Activated naive CD4-positive, alpha-beta T cell (primary cell): ENCODE measurements at places on chromosomes 3 and 15.

- no peak for DNase-seq
Measured at GRCh38 chr15:34154725-34155204, 52.9 kb downstream of the PGBD4 start.

GRCh38 chr15:101355678-101356464 lies 60.8 kb upstream of the SNRPA1 start:
- DNase-seq: no peak

GRCh38 chr15:92811148-92811913 lies 88.8 kb upstream of the CHD2 start:
- DNase-seq: no peak

- DNase-seq: no peak
Measured at GRCh38 chr3:192024751-192025150, 563.8 kb downstream of the PYDC2 start.

DNA sequence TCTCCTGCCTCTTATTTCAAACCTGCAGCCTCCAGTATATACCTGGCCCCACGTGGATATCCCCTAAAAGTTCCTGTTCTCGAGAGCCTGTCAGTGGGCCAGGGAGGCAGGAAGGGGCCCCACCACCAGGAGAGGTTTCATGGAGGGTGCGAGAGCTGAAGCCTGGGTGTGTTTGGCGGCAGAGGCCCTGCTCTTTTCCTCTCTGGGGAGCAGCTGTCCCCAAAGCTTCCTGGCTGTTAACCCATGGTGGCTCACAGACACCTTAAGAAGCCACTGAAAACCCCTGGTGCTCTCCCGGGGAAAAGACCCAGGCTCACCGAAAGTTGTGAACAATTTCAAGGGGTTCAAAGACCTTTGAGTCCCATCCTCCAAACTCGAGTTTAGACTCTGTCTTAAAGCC lies 1.1 kb downstream of the PRRT3 start:
- DNase-seq: no peak

GRCh38 chr3:35707904-35708303 lies 68.6 kb downstream of the ARPP21 start:
- DNase-seq: no peak

DNA sequence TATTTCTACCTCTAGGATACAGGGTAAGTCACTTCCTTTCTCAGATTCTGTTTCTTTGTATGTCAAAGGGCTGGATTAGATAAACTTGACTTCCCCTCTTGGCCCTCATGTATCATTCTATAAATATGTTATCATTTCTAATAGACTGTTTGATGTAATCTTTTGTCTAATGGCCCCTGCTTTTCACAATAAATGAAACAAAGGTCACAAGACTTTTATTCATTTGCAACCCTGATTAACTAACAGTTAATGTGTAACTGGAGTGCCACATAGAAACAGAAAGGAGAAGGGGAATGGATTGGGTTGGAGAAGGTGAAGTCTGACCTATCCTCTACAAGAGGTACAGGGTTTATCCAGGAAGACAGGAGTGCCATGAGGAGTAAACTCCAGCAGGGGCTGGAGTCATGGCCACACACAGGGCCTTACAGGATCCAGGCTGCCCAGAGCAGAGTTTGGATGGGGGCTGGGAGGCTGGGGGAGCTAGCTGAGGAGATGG lies 8.0 kb upstream of the B3GNT5 start:
- no peak for DNase-seq

- DNase-seq: no peak
Measured at GRCh38 chr3:60855250-60855649, 396.0 kb downstream of the FHIT start.

- no peak for DNase-seq
Measured at GRCh38 chr15:25724899-25725298, 138.2 kb downstream of the ATP10A start.

GRCh38 chr3:171262431-171262830 lies 197.8 kb downstream of the TNIK start:
- no peak for DNase-seq

DNA sequence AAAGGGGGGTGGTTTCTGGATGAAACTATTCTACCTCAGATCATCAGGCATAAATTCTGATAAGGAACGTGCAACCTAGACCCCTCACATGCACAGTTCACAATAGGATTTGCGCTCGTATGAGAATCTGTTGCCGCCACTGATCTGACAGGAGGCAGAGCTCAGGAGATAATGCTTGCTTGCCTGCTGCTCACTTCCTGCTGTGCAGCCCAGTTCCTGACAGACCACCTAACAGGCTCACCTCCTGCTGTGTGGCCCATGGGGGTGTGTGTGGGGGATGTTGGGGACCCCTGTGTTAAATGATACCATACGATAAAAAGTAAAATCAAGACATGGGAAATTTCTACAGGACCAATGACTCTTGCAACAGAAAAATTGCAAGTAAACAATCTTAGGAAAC lies 24.0 kb downstream of the CP start:
- no peak for DNase-seq
